Trophoblast cell (in vitro differentiated cells and primary cell): ENCODE measurements at places on chromosomes 5 and 9.

- DNase-seq = peak; percentile 88
Measured at GRCh38 chr5:139600336-139600949, 39.3 kb downstream of the UBE2D2 start.

GRCh38 chr5:68367287-68367686 lies 151.7 kb downstream of the PIK3R1 start:
- no peak for DNase-seq

DNA sequence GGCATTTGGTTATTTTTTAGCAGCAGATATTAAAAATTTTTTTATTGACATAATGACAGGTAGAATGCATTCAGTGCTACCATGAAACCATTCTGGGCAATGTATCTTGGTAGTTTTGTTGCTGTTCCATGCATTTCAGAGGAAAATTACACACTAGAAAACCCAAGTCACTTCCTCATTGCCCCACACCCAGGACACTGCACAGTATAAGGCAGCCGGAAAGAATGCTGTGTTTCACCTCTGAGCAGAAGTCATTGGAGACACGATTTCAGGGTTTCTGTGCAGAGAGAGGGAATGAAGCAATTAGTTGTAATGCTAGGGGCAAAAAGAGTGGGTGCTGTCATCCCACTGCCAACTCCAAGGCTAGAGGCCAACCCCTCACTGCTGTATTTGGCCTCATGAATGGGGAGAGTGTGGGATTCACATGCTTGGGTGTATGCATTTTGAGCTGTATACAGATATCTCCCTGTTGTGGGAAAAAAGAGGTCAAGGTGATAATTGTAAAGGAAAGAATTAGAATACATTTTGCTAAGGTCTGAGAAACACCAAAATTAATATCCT lies 290.5 kb downstream of the BNC2 start:
- DNase-seq = no peak

DNA sequence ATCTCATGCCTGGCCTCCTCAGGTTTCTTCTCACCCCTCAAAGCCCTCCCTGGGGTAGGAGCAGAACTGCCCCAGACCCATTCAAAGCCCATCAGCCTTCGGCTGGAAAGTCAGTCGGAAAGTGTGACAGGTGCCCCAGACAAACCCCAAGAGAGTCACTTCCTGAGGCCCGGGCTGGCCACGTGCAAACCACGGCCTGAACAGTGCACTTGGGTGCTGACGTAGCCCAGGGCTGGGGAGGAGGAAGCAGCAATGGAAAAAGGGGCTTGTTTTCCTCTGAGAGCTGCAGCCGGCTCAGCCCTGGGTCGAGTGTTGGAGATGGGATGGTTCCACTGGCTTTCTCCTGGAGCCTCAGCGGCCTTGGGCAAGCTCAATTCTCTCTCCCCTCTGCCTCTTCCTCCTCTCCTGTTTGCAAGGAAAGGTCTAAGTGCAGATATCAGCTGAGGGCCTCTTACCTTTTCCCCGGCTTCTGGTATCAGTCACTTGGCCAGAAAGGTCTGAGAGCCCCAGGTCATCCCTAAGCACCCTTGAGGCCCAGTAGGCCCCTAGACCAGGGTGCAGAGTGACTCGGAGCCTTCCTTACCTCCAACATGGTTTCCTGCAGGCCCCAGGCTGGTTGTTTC lies 5.9 kb upstream of the EGR1 start:
- no peak for DNase-seq

DNA sequence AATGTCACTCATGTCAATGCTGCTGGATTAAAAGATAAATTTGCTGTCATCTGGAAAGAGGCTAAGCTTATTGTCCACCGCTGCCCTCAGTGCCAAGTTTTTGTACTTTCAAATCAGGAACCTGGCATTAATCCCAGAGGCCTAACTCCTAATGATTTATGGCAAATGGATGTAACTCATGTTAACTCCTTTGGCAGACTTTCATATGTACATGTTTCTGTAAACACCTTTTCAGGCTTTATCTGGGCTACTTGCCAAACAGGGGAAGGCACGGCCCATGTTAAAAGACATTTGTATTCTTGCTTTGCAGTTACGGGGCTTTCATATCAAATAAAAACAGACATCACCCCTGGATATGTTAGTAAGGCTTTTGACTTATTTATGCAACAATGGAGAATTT lies 608.0 kb upstream of the ACO1 start:
- no peak for DNase-seq

DNA sequence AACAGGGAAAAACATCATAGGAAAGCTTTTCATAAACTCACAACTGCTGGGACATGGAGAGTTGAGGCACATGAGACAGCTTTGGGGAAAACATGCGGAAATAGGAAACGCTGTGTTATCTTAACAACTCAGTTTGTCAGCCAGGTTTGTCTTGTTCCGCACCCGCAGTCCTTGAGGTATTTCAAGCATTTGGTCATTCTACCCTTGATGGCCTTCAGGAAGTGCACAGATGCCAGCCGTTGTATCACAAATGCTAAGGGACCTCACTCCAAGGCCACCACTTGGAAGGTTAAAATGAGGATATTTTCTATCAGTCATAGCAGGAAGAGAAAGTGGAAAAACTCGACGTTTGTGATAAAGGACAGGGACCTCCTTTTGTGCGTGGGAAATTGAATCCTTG lies 83.8 kb downstream of the TRIO start:
- peak; percentile 70 for DNase-seq
